GM23338 (cell line): ENCODE measurements at places on chromosomes 12 and 14.

- no peak for DNase-seq
Measured at GRCh38 chr14:101125719-101126651, 222.5 kb upstream of the RTL1 start.

- DNase-seq = no peak
Measured at GRCh38 chr14:37623426-37623951, 28.1 kb downstream of the TTC6 start.

GRCh38 chr12:58523360-58523759 is 396.9 kb downstream of the LRIG3 start:
- no peak for DNase-seq

GRCh38 chr12:180445-180844 is 33.5 kb downstream of the SLC6A12 start:
- DNase-seq = no peak

GRCh38 chr14:64990296-64990695 is 3.6 kb downstream of the FNTB start:
- no peak for DNase-seq

GRCh38 chr12:130633771-130634170 is 82.3 kb downstream of the RIMBP2 start:
- peak; percentile 53 for DNase-seq
